ENCODE measurements at places on chromosomes 7 and 10.

DNA sequence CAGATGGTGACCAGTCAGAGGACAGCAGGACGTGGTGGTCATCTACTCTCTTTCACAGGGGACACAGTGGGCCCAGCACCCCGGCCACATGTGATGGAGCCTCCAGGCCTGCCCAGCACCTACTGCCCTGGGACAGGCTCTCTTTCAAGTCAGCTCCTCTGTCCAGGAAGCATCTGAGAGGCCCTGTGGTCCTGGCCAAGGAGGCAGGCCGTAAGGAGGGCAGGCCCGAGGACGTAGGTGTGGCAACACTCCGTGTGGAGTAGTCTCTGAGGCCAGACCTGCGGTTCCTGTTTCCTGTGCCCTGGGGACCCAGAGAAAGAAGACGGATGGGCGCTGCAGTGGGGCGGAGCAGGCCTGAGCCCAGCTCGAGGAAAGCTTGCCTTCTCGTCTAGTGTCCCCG is 179.2 kb downstream of the EBF3 start:
- DNase-seq, result no peak

DNA sequence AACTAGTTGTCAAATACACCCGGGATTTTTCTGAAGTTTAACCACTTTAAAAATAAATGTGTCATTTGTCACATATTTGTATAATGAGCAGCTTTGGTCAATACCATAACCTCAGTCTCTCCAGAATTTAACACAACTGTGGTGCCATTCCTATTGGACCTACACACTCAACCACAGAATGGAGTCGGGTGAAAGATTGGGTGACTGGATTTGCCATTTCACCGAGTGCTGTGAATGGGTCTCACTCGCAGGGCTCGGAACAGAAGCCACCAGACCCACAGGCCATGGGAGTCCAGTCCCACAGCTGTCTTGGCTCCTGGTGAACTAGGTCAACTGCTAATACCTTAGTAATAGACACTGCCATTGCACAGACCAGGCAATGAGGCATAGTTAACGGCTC is 298.4 kb downstream of the CCDC3 start:
- no peak for DNase-seq

- no peak for DNase-seq
Observed at GRCh38 chr7:40437936-40438634, 303.3 kb downstream of the SUGCT start.

DNA sequence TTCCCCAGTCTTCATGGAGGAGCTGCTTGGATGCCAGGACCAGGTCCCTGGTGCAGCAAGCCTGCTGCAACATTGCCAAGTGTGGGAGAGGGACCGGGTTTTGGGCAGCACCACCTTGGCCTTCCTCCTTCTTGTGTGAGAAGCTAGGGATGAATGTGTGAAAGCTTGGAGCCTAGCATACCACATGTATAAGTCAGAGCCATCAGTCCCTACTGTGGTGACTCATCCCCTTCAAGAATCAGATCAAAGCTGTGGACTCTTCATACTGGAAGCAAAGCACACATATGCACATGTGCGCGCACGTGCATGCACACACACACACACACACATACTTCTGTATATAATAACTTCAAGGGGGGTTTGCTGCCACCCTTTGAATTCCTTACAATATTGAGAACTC is 527.8 kb downstream of the LRMDA start:
- no peak for DNase-seq

DNA sequence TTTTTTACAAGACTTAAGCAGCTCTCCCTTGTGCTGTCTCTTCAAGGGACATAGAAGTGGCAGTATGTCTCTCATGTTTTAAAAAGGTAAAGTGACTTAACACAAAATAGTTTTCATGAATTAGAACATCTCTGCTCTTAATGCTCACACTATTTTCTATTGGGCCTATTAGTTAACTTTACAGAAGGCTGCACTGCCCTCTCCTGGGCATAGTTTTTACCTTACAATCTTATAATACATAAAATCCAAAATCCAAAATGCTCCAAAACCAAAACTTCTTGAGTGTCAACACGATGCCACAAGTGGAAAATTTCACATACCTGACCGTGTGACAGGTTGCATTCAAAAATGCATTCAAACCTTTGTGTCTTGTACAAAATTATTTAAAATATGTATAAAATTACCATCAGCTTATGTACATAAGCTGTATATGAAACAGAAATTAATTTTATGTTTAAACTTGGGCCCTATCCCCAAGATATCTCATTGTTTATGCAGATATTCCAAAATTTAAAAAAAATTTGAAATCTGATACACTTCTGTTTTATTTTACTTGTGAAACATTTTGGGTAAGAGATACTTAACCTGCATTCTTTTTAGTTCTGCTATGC is 25.8 kb downstream of the TES start:
- DNase-seq, result peak; percentile 24

- no peak for DNase-seq
Observed at GRCh38 chr10:63390521-63390920, 75.3 kb downstream of the JMJD1C start.

GRCh38 chr7:148210804-148211325 is 379.7 kb upstream of the C7orf33 start:
- DNase-seq, result no peak

- no peak for DNase-seq
Observed at GRCh38 chr7:151690606-151691005, 170.9 kb upstream of the RHEB start.

DNA sequence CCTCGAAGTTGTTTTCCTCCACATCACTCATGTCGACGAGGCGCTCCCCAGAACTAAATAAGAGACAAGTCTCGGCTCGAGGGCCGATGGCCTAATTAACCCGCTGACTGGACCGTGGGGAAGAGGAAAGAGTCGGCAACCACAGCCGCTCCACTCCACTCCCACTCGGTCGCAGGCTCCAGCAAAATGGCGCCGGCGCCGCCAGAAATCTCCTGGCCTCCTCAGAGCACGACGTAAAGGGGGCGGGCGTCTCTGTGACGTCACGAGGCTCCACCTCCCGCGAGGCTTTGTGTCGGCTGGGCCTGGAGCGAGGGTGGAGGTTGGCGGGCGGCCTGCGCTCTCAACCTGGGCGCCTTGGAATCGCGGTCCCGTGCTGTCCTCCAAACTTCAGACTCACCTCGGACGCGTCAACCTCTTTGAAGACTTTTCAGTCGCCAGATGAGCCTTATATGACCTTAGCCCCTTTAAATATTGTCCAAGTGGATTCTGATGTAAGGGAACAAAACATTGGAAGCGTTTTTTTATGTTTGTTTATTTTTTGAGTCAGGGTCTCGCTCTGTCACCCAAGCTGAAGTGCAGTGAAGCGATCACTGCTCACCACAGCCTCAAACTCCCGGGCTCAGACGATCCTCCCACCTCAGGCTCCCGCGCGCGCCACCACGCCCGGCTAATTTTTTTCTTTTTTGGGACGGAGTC is at the start of gene TRA2A:
Gene TRA2A (minus strand): TSS at position 188 of the 696 bp plus-strand sequence. CDS start 157 bp downstream, at position 31.
- peak; percentile 96 for DNase-seq

- DNase-seq, result no peak
Observed at GRCh38 chr10:72690071-72690755, 1.7 kb upstream of the MCU start.

DNA sequence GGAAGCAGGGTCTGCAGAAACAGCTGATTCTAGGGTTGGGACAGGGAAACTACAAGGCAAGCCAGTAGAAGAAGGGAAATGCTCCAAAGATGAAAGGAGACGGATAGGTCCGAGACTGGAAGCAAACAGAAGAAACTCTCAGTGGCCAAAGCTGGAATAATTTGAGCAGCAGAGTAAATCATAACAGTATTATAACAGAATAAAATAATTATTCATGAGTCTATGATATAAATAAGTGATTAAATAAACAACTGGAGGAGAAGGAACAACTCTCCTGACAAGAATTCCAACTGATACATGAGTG is 27.6 kb downstream of the EZH2 start:
- no peak for DNase-seq

DNA sequence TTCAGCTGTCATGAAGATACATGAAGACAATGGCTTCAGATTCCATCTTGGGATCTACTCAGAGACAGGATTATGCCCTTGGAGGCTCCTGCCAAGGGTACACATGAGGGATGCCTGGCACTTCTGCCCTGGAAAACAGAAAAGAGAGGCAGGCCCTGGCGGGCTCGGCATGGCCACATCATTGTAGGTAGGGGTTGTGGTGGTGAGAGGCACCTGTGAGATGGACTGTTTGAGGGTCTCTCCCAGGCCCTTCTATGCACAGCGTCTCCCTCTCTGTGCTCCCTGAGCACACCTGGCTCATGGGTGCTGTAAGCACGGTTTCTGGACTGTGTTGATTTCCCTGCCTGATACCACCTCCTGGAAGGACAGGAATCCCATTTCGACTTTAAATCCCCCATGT is 304.3 kb downstream of the GLRX3 start:
- no peak for DNase-seq

- DNase-seq, result no peak
Observed at GRCh38 chr7:47239034-47239433, 342.9 kb downstream of the TNS3 start.

Data from activated naive CD4-positive, alpha-beta T cell (primary cell).